IMR-90 (cell line): ENCODE measurements at places on chromosomes 6 and 20.

GRCh38 chr6:42344756-42345155, 107.0 kb downstream of the TRERF1 start:
- peak; percentile 22 for DNase-seq

DNA sequence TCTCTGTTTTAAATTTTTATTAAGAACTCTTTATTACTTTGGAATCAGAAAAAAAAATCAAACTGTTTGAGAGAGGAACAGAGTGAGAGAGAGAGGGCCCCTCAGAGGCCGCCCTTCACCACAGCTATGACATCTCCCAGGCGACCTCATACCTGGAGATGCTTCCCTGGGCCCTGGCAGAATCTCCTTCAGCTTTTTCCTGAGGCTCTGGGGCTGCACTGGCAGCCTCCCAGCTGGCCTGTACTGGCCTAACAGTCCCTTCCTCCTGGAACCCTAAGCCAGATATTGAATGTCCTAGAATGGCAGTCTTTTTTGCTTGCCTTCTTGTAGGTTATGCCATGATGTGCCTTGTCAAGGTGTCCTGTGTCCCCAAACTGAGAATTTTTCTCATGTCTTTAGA, 13.7 kb downstream of the ABHD12 start:
- DNase-seq: no peak

- no peak for DNase-seq
These were observed 4.9 kb downstream of the HSP90AB1 start for GRCh38 chr6:44251576-44252524.

DNA sequence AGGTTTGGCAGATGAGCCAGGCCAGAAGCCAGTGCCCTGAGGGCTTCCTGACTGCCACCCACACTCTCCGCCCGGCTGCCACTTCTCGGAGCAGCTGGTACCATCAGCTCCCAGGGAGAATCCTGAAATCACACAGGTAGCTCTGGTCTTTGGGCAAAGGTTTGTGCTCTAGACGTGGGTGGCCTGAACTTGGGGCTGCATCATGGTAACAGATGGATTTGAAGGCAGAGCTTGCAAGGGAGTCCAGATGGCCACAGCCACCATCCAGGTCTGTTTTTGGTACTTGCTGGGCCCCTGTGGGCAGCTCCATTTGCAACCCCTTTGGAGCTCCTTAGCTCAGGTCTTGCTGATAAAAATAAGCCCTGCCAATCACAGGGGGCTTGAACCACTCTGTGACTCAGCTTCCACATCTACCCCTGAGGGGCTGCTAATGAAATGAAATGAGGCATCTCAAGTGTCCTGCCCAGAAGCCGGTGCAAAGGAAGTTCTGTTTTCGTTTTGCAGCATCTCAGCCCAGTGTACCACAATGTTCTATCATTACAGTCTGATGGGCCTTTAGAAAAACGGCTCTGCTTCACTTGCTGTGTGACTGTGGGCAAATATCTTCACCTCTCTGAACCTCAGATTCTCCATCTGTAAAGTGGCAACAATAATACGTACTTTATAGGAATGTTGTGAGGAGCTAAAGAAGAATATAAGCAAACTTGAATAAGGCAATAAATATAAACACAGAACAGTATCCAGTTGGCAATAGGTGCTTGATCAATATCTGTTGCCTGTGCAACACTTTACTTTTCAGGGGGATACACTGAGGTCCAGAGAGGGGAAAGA, 25.1 kb upstream of the CDH22 start:
- no peak for DNase-seq

DNA sequence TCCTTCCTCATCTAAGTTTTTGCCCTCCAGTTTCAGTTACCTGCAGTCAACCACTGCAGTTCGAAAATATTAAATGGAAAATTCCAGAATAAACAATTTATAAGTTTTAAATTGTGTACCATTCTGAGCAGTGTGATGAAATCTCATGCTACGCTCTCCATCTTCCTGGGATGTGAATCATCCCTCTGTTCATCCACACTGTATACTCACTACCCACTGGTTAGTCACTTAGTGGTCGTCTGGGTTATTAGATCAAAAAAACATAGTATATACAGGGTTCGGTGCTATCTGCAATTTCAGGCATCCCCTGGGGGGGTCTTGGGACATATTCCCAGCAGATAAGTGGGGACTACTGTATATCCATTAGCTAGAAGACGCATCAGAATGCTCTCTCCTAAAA, 151.9 kb upstream of the SLC22A16 start:
- peak; percentile 91 for DNase-seq

GRCh38 chr6:79617518-79617941, 13.6 kb upstream of the SH3BGRL2 start:
- no peak for DNase-seq

DNA sequence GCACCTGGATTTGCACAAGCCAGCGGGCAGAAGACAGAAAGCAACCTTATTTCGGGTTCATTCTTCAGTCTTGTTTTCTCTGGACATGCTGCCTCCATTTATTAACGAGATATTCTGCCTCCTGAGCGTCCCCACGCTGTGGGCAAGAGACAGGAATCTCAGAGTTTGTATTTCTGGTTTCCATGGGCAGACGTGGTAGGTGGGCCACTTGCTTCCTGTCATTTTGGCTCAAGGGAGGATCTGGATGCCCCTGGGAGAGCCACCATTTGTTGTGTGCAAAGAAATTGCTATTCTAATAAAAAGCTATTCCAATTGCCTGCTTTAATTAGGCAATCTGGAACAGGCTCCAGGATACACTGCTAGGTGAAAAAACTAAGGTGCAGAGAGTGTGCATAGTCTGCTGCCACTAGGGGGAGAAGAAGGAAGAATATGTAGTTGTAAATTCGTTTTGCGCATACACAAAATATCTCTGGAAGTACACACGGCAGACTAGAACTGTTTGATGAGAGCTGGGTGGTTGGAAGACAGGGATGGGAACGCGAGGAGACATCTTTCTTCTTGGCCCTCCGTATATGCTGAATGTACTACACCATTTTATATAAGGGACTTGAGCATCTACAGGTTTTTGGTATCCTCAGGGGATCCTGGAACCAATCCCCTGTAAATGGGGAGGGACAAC, 30.1 kb upstream of the SLC16A10 start:
- DNase-seq: peak; percentile 52

DNA sequence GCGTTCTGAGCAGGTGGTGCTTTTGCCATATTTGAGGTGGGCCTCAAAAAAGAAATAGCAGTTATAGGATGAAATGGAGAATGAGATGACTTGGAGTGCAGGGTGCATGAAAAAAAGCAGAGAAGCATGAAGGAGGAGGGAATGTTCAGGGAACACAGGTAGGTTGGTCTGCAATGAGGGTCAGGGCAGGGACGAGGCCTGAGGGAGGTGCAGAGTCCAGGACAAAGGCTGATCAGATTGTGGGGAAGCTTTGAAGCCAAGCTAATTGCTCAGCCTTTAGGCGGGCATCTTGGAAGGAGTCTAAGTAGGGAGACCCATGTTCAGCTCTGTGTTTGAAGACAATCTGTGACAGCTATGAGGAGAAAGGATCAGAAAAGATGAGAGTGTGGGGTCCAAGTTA, 12.0 kb downstream of the TRAM2 start:
- DNase-seq: no peak

GRCh38 chr6:11979866-11980265, 32.2 kb upstream of the HIVEP1 start:
- no peak for DNase-seq

- DNase-seq: peak; percentile 26
These were observed 242.6 kb downstream of the ARID1B start for GRCh38 chr6:157019733-157020132.

- DNase-seq: no peak
These were observed 197.4 kb upstream of the KCNG1 start for GRCh38 chr20:51220293-51220706.

GRCh38 chr6:2917801-2918445, 14.8 kb upstream of the SERPINB9 start:
- no peak for DNase-seq
